GM18507 (cell line): ENCODE measurements at places on chromosomes 6 and 20.

DNA sequence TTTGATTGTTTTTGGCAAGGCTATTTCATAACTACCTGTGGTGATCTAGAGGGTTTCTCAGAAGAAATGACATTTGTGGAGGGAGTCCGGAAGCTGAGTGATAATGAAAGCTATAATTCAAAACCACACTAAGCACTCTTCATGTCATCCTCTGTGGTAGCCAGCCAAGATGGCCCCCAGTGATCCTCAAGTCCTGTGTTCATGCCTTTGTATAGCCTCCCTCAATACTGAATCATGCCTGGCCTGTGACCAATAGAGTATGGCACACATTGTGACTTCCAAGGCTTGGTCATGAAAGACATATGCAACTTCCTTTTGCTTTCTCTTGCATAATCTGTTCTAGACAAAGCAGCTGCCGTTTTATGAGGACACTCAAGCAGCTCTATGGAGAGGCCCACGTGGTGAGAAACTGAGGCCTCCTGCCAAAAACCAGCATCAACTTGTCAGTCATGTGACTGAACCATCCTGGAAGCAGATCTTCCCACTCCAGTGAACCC lies 12.8 kb upstream of the DNAAF9 start:
- DNase-seq: peak; percentile 62

GRCh38 chr20:47370214-47370613 lies 13.7 kb upstream of the ZMYND8 start:
- DNase-seq: no peak

- DNase-seq: no peak
These were observed 152.1 kb downstream of the DTNBP1 start for GRCh38 chr6:15510536-15511247.

DNA sequence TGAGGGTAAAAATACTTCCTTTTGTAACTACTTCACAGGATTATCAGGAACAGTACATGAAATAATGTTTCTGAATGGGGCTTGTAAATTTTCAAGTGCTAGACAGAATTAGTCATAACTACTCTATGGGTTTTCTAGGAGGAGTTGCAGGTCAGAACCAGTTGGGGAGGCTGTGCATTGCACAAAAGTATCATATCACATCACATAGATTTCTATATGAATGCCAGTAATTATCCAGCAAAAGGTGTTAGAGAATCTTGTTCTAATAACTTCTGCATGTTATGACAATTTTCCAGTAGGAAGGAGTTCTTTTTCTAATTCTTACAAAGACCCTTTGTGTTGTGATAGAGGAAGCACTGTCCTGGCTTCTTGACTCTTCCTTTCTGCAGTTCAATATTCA lies 551.6 kb downstream of the COL12A1 start:
- DNase-seq: no peak

GRCh38 chr20:40416274-40416673 lies 272.8 kb downstream of the MAFB start:
- DNase-seq: no peak

DNA sequence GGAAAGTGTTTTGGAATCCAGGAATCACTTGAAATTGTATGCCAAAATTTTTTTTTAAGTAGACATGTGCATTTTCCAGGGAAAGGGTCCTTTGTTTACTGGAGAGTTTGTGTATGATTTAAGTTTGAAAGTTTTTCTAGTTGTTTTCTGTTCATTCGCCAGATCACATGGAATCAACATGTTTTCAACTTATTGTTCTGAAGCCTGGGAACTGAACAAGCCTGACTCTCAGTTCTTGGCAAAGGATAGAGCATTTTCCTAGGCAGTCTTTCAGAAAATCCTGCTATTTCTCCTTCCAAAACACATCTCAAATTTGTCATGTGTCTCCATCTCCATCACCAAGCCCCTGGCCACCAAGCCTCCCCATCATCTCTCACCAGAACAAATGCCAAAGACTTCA lies 374.8 kb downstream of the MAFB start:
- no peak for DNase-seq

DNA sequence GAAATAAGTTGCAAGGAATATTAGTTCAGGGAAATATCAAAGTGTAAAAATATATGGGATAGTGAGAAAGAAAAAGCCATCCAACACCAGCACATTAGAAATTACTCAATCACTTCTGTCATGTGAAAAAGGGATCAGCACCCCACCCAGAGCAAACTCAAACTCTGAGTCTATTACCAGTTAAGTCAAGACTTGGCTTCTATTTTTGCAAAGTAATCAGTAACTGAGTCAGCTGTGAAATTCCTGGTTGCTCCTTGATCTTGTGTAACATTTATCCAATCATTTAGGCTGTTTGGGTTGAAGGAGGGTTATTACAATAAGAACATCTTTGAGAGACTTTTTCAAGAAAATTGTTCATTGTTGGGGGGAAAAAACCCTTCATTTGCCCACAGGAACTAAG lies 51.2 kb downstream of the SLC22A23 start:
- no peak for DNase-seq

- no peak for DNase-seq
These were observed 25.9 kb downstream of the EDEM2 start for GRCh38 chr20:35121186-35121585.

DNA sequence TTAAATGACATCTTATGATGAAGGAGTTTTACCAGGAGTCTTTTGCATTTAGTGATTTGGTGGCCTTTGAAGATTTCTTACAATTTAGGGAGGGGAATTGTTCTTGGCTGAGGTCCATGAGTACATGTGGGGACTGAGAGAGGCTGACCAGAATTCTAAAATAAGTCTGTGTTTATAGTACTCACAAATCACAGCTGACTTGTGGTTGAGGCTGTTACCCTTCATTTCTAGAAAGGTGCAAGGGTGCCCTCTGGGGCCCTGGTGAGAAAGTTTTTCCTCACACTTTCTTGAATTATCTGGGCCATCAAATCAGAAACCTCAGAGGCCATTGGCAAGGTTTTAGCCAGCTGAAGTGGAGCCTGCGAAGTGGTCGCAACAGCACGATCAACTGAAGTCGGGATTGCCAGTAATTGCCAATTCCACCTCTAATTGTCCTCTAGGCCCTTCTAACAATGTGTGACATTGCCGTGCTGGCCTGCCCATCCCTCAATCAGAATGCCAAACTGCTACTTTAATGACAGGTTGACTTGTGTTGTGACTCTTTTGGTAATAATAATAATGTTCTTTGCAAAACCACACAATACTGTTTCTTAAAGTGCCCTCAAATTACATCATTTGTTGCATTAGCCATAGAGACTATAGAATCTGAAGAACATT lies 221.6 kb downstream of the OGFRL1 start:
- DNase-seq: no peak

DNA sequence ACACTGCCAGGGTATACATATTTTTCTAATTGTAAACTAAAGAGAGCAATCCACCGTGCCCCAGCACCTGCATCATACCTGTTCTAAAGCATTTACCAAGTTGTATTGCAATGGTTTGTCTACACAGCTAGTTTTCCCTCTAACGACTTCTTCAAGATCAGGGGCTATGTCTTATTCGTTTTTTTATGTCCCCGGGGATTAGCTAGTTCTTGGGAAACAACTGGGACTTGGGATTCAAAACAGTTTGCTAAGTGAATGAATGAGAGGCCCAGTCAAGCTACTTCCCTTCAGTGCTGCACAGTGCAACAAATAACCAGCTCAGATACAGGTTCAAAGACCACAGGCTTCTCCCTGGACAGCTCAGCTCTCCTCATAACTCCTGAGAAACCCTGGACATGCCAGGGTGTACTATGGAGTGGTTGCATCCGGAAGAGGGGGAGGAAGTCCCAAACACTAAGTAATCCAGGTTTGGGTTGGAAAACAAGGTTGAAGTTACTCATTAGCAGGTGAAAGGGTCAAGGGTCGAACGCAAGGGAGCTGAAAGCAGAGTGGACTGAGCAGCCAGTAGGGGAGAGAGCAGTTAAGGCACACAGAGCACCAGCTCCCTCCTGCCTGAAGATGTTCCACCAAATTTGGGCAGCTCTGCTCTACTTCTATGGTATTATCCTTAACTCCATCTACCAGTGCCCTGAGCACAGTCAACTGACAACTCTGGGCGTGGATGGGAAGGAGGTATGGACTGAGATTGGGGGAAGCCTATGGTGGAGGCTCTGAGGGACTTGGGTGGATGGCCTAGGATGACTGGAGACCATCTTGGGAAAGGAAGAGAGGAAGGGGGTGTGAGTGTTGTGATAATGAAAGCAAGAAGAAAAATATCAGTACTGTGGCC lies at the start of gene APOM:
APOM (plus strand) TSS at position 546 of the 889 bp plus-strand sequence; CDS start at position 619, 73 bp downstream.
- no peak for DNase-seq

- no peak for DNase-seq
These were observed 22.7 kb downstream of the HLA-F start for GRCh38 chr6:29745855-29746449.

GRCh38 chr6:25027221-25027916 lies 91.6 kb upstream of the RIPOR2 start:
- DNase-seq: peak; percentile 62

DNA sequence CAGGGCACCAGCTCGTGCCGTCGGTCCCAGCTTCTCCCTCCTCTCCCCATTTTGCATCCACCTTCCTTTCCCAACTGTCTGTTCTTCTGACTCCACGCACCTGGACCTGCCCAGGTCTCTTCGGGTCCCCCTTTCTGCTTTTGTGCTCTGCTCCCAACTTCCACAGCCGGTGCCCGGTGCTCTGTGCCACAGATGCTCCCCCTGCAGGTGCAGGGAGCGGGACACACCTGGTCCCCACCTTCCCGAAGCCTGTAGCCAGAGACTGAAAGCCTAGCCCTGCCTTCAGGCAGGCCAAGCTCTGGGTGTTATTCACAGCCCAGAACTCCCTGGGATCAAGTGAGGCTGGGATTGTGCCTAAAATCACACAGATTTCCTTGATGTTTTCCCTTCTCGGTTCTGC lies 24.6 kb upstream of the BMP7 start:
- DNase-seq: no peak

DNA sequence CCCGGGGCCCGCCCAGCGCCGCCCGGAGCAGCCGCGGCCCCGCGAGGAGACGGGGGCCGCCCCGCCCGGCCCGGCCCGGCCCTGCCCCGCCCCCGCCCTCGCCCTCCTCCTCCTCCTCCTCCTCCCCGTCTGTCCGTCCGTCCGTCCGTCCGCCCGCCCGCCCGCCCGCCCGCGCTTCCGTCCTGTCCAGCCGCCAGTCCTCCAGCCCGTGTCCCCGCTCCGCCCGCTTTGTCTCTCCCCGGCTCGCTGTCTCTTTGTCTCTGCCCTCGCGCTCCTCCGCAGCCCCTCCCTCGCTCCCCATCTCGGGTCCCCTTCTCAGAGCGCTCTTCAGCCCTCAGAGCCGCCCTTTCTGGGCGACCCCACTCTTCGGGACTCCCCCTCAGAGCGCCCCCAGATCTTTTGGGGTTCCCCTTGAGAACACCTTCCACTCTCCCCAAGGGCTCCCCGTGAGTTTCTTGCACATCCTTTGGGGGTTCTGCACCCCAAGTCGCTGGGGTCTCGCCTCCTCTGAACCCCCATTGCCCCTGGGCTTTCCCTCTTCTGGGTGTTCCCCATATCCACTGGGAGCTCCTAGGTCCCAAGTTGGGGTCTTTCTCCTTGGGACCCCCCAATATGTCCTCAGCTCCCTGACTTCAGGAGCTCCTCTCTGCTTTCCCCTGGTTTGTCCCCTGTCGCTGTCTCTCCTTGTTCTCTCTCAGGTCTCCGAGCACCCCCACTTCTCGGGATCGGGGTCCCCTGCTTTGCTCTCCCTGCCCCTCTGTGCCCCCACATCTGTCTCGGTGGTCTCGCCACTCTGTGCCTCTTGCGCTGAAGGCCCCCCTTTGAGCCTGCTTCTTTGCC lies 79.5 kb upstream of the MYL9 start:
- DNase-seq: no peak

DNA sequence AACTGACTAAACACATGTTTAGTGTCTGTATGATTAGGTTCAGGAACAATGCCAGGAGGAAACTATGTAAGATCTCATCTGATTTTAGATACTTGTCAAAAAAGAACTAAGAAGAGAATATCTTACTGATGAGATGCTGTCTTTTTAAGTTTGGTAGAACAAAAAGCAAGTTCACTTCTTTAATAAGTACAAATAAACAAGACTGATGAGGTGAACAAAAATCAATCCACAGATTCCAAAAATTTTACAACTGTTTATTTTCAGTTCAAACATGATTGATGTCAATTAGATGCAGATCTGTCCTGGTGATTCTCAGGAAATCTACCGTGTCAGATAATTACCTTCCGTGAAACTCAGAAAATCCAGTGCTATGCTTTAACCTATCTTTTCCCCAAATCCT lies 24.9 kb downstream of the EPHA7 start:
- DNase-seq: no peak

DNA sequence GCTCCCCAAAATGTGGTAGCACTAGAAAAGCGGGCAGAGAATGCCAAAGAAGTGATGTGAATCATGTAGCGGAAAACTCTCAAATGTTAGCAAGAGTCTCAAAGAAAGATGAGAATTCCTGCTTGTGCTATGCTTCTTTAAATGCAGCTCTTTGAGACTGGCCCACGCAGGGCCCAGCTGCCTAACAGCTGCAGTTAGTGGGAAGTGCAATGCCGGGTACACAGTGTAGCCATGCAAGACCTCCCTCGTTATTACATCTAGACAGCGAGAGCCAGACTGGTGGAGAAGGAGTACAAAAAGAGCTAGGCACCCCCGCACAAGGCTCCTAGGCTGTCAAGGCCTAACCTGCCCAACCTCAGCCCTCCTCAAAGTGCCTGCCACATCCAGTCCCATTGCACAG lies 201.7 kb upstream of the PRDM1 start:
- no peak for DNase-seq

DNA sequence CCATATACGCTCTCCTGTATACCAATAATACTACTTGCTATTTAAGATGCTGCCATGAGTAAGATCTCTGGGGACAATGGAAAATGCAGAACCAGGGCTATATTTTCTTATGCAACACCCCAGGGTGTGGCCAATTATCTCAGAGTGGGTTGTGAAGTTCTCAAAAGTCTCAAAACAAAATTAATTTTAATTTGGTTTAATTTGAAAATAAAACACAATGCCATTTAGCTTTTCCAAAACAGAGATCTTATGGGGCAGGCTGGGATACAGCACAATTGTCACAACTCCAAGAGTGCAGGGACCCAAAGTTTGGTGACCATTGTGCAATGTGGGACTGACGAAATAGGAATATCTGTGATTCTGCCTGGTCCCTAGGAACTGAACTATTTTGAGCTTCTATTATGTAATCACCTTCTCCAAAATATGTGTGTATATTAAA lies 43.1 kb downstream of the MBOAT1 start:
- DNase-seq: no peak

DNA sequence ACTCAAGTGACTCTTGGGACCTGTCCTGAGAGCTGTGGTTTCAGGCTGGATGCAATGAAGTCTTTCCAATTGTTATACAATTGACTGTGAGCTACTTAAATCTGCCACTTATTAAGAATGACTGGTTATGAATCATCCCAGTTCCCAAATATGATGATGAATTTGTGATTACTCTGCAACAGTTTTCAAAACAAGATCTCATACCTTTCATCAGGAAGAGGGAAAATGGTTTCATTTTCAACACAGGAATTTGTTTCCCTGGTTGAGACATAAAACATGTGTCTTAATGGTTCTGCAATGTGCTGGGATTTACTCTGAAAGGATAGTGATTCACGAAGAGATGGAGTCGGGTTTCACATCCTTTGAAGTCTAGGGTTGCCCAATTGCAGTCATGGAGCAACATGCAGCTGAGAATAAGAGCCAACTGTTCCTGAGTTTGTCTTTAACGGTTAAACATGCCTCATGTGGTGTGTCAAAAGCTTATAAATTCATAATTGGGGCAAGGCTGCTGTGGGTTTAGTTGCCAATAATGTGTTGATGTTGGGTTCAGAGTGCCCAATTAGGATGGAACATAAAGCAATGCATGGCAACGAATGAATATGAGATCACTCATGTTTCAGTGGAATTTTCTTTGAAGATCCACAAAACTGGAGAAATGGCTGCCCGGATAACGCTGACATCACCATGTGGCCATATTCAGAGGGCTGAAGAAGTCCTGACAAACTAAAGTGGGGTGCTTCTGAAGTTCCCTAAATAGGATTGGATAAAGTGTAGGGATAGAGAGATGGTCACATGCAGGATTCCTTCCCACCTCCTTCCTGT lies 41.0 kb downstream of the CYP24A1 start:
- DNase-seq: no peak
